ENCODE measurements at places on chromosomes 2 and 18.

- no peak for DNase-seq
Observed at GRCh38 chr2:20050104-20050645, 1.3 kb downstream of the LAPTM4A start.

GRCh38 chr18:39681061-39681460 is 2115.5 kb upstream of the CELF4 start:
- DNase-seq: no peak

DNA sequence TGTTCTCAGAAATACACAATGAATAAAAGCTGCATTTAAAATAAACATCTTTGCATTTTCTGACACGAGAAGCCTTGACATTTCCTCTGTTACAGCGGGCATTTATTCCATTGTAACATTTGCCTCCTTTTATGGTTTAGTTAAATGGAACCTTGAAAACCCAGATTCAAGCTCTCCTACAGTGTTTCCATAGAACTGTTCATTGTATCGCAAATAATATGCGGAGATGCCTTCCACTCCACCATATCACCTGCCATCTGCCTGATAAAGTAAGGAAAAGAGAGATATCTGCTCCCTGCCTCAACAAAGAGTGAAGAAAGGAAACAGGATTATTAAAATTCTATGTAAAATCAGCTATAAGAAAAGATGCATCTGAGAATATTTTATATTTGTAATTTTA is 69.8 kb downstream of the CDH19 start:
- no peak for DNase-seq

GRCh38 chr2:207491956-207492355 is 37.8 kb upstream of the CREB1 start:
- no peak for DNase-seq

Data from activated T-helper 9 cell treated with anti-CD3 and anti-CD28 coated beads, Interleukin-2, amount 50 U/mL, for 16 hours (primary cell).